ENCODE measurements at places on chromosomes 4 and X. TPM values are rescaled to one million over a fixed set of nuclear protein-coding genes. Genes with fewer than 3 reads are reported as not detected.

DNA sequence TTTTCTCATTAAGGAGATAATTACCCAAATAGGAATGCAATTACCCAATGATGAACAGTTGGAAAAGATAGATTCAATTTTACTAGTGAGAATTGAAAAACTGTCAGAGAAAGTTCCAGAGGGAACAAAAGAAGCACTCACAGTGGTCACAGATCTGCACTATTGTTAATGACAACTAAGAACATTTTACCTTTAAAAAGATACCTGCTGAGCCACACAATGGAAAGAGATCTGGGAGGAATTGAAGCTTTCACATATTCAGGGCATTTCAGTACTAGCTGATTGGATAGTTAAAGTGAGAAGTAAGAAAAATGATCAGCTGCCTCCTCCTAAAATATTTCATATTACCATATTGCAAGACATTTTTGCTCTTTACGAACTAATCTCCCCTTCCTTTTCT is 1822.2 kb downstream of the STIM2 start:
- no peaks in the 10 kb centered on the region for H3K4me1 ChIP-seq
- no peaks in the 10 kb centered on the region for H3K36me3 ChIP-seq
- no peak for DNase-seq
- no peak overlapping the region for H3K4me3 ChIP-seq

GRCh38 chr4:40685300-40685699 is 55.6 kb upstream of the RBM47 start:
- DNase-seq, result peak; percentile 77
- H3K36me3 ChIP-seq, result no peaks in the 10 kb centered on the region
- H3K4me1 ChIP-seq, result peaks cover 4% of the 10 kb centered on the region
- H3K27me3 ChIP-seq, result no peaks in the 10 kb centered on the region
- H3K4me3 ChIP-seq, result no peak overlapping the region
- no peak overlapping the region for H3K27ac ChIP-seq

GRCh38 chr4:16706251-16706650 is 192.2 kb downstream of the LDB2 start:
- H3K4me3 ChIP-seq, result no peak overlapping the region
- no peaks in the 10 kb centered on the region for H3K4me1 ChIP-seq
- no peaks in the 10 kb centered on the region for H3K36me3 ChIP-seq
- H3K27ac ChIP-seq, result no peak overlapping the region
- H3K27me3 ChIP-seq, result no peaks in the 10 kb centered on the region

Gene STATH
- total RNA-seq, result not detected

GRCh38 chr4:25159837-25160713 is at the start of gene SEPSECS:
TSS of gene SEPSECS (minus strand) at chr4:25160449. CDS start at chr4:25160369, 80 bp downstream.
- H3K27ac ChIP-seq, result peak within 1 kb of the TSS; percentile 96
- H3K36me3 ChIP-seq, result no peaks in the 10 kb centered on the region
- peaks cover 14% of the 10 kb centered on the region for H3K4me1 ChIP-seq
- peak within 1 kb of the TSS; percentile 88 for H3K4me3 ChIP-seq
- H3K27me3 ChIP-seq, result no peaks in the 10 kb centered on the region
- peak; percentile 89 for DNase-seq

DNA sequence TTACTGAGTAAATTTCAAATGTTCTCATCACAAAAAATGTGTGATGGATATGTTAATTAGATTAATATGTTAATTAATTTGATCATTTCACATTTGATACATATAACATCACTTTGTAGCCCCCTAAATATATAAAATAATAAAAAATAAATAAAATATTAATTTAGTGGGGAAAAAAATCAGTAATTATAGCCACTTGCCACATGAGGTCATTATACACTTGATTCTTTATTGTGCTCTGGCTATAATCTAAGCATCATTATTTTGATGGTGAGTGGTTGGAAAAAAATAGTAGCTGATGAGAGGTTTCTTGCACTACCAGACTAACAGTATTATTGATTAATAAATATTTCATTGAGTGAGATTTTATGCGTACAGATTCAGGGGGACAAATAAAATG is 57.4 kb downstream of the DCK start:
- H3K4me3 ChIP-seq, result no peak overlapping the region
- DNase-seq, result no peak
- H3K4me1 ChIP-seq, result no peaks in the 10 kb centered on the region

GRCh38 chr4:55012363-55013230 is 112.8 kb downstream of the KDR start:
- no peaks in the 10 kb centered on the region for H3K27me3 ChIP-seq
- no peaks in the 10 kb centered on the region for H3K4me1 ChIP-seq
- H3K27ac ChIP-seq, result no peak overlapping the region
- no peak for DNase-seq

GRCh38 chr4:141248486-141248885 is 27.8 kb downstream of the ZNF330 start:
- H3K36me3 ChIP-seq, result no peaks in the 10 kb centered on the region
- H3K4me3 ChIP-seq, result no peak overlapping the region
- no peaks in the 10 kb centered on the region for H3K27me3 ChIP-seq
- H3K27ac ChIP-seq, result no peak overlapping the region
- no peak for DNase-seq
- peaks cover 7% of the 10 kb centered on the region for H3K4me1 ChIP-seq

Gene NRK
- total RNA-seq, result 18.3 TPM

DNA sequence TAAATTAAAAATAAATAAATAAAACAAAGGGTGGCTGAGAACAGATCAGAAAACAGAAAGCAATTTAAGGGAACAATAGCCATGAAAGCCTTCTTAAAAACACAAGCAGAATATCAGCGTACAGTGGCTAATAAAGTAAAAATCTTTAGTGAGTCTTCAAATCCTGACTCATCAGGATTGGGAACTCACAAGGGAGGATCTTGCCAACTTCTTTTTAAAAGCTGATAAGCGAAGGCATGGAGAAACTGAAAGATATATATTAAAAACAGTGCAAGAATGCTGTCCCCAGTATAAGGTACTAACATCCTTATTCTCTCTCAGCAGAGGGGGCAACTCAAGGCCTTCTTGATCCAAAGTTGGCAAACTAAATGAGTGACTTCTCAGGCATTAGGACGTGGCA is 180.1 kb downstream of the DHX15 start:
- H3K4me3 ChIP-seq, result no peak overlapping the region
- H3K36me3 ChIP-seq, result no peaks in the 10 kb centered on the region
- H3K4me1 ChIP-seq, result no peaks in the 10 kb centered on the region
- H3K27ac ChIP-seq, result no peak overlapping the region
